ENCODE measurements at places on chromosomes 12 and 14.

GRCh38 chr12:66744461-66744860, 65.6 kb upstream of the GRIP1 start:
- DNase-seq = no peak

GRCh38 chr14:101812071-101812470, 50.6 kb downstream of the PPP2R5C start:
- no peak for DNase-seq

- no peak for DNase-seq
Measured at GRCh38 chr12:94793191-94793595, 142.8 kb upstream of the TMCC3 start.

DNA sequence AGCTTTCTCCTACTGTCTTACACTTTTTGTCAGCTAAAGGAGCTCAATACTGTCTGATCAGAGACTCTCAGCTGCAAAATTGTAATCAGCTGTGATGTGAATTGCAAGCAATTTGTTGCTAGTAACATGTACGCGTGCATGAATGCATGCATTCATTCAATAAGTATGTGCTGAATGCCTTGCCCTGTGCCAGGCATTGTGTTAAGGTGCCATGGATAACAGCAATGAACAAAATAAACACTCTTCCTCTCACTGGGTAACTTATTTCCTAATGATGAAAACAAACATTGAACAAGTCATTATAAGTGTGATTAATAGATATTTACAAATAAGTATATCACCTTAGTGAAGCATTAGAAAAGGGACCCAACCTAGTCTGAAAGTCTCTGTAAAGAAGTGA, 163.2 kb upstream of the ARID2 start:
- no peak for DNase-seq

- no peak for DNase-seq
Measured at GRCh38 chr14:24171422-24172260, at the start of gene REC8. Gene REC8, plus strand, starts transcription at chr14:24172080. Its CDS starts 473 bp downstream, at chr14:24172553.

- DNase-seq = no peak
Measured at GRCh38 chr12:123516216-123516780, 17.2 kb downstream of the RILPL1 start.

DNA sequence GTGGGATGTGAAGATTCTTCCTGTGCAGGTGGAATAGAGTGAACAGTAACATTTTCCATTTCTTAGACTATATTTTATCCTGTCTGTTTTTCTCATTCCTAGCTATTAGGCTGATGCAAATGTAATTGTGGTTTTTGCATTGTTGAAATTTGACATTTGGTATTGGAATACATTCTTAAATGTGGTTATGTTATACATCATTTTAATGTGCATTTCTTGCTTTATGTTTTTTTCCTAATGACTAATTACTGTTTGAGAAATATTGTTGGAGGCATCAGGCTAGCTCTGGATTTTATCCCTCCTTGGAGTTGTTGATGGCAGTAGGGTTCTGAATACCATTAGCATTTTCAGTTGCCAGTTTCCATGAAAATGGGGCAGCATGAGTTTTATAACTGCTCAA, 75.9 kb upstream of the GNG2 start:
- DNase-seq = no peak

DNA sequence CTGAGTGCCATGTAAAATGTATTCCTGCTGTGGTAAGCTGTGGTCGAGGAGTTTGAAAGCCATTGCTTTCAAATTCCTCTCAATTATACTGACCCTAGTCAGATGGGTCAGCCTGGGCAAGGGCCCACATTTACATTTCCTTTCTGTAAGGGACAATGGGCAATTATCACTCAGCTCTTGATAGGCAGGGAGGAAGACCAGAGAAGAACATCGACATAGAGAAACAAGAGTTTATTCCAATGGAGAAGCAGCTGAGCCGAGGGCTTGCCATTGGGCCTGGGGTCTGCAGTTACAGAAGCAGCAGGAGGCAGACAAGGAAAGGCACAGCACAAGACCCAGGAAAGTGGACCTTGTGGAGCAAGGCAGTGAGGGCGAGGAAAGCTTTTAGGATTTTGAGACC, 9.7 kb downstream of the NRIP2 start:
- no peak for DNase-seq

GRCh38 chr12:121224591-121224990, 14.7 kb downstream of the P2RX4 start:
- no peak for DNase-seq

DNA sequence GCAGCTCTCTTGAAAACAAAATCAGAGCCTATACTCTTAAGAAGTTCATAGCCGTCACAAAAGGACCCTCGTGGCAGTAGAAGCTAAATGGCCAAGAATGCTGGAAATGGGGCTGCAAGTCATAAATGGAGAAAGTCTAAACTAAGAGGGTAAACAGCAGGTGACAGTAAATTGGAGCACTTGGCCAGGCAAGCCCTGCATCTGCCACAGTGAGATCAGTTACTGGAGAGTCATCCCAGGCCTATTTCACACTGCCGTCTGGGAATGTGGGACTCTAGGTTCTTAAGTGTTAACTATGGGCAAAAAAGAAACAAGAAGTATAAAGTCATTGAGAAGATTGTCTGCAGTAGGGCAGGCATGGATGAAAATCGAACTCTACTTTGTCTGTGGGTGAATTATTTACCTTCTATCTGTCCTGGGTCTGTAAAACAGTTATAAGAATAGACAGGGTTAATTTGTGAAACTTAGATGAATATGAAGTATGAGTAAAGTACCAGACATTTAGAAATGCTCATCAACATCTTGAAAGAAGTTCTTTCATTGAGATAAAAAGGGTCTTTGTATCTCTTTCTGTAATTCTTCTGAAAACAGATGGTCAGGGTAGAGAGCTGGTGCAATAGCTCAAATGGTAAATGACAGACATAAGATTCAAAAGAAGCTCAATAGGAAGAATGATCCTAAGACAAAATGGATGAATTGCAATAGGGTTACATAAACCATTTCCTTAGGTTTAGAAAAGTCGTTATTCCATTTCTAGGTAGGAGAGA, 792.5 kb downstream of the DIO2 start:
- DNase-seq = no peak

- no peak for DNase-seq
Measured at GRCh38 chr14:51168215-51168613, 71.8 kb upstream of the TMX1 start.

DNA sequence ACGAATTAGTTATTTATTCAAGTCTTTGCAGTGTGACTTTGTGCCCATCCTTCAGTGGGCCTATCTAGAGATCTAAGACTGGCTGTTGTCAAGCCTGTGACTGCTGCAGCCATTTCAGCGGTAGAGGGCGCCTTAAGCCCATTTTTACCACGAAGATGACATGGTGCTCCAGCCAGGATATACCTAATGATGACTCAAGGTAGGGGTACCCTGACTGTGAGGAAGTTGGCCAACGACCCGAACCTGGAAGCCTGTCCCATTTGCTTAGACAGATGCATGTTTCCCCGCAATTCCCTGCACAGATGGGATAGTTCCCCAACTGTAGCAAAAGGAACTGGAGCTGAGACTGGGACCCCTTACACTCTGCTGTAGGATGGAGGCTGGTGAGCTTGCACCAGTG, 41.3 kb downstream of the RAB3IP start:
- peak; percentile 73 for DNase-seq

DNA sequence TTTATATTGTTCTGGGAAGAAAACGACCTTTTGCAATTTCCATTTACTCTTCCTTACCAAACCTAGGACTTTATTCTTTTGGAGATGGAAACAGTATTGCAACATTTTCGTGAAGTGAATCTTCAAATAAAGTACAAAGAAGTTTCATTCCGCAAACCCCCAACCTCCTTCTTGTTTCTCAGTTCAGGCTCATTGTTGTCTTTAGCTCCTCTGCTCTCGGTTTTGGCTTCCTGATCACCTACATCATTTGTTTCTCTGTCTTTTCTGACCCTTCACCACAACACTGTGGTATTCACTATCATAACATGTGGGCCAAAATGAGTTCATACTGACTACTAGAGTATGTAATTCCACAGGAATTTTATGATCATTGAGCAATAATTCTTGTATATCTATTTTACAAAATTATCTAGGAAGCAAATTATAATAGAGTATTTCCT, 266.8 kb downstream of the ADAMTS20 start:
- DNase-seq = peak; percentile 79

- DNase-seq = no peak
Measured at GRCh38 chr12:120680165-120680738, 6.7 kb upstream of the MLEC start.

- DNase-seq = no peak
Measured at GRCh38 chr12:52090291-52090690, 10.8 kb downstream of the SMIM41 start.

- DNase-seq = peak; percentile 27
Measured at GRCh38 chr12:71581206-71581605, 82.4 kb downstream of the ZFC3H1 start.

DNA sequence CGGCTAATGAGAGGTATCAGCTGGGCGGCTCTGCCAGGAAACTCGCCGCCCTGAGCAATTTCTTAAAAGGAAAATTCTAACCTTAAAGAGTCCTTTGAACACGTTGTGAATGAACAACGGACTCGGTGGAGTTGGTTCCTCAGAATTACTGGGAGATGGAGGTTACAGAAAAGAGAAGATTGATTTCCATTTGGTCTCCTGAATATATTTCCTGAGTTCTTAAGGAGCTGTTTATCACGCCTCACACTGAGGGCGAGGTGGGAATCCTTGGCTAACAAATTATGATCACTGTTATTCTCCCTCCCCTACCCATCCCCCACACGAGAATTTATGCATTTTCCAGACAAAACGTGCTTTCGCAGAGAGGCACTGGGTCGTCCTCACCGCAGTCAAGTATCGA, 194.5 kb upstream of the C14orf180 start:
- DNase-seq = no peak

DNA sequence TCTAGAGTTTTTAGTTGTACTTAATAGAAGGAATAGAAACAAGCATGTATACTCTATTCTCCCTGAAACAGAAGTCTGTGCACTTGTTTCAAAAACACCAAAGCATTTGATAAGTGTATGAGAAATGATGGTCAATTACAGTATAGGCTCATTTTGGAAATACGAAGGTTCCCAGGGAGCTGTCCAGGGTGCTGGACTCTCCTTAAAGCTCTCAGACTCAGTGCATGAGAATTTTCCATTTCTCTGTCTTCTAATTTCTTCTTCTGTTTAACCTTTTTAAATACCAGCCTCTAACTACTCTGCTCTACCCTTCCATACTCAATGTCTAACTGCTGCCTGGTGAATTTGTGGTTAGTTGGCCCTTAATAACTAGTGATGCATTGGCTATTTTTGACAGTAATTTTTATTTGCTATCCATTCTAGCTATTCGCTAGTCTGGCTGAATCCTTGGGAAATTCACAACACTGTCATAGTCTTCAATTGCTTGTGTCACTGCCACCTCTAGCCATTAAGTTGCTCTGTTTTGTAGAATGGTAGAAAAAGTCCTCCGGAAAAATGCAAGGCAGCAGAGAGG, 229.2 kb downstream of the NRXN3 start:
- DNase-seq = peak; percentile 43

- peak; percentile 70 for DNase-seq
Measured at GRCh38 chr12:8108808-8109398, 14.5 kb upstream of the CLEC4A start.

DNA sequence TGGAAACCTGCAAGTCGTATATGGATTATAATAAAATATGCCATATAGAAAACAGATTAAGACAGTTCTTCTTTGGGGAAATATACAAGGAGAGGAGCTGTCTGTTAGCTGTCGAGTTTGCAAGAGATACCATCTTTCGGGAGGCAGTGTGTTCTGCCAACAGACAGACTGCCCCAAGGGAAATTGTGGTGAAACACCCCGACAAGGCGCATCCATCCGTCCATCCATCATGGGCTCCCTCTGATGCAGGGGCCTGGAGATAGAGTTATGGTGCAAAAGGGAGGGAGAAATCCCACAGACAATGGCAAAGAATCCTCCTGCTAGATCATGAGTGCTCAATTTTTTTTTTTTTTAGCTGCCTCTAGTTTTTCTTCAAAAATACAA, 156.3 kb downstream of the DPF3 start:
- DNase-seq = no peak

- no peak for DNase-seq
Measured at GRCh38 chr14:104228221-104228620, 89.8 kb downstream of the KIF26A start.

GRCh38 chr14:65356327-65356836, 56.1 kb upstream of the FUT8 start:
- DNase-seq = peak; percentile 99

DNA sequence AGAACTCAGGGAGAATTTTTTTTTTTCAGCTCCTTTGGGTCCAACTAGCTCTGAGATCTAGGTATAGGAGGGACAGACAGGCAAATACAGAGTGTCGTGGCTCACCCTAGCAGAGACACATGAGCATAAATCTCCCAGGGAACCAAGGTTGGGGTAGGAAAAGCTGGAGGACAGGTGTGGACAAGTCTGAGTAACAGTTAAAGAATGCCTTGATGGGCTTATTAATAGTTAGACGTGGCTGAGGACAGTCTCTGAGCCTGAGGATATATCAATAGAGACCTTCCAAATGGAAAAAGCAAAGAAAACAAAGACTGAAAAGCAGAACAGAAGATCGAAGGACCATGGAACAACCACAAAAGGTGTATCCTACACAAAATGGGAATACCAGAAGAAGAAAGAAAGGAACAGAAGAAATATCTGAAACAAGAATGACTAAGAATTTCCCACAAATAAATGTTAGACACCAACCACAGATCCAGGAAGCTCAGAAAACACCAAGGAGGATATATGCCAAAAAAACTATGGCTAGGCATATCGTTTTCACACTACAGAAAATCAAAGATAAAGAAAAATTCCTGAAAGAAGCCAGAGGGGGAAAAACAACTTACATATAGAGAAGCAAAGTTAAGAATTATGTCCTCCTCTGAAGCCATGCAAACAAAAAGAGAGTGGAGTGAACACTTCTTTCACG, 80.9 kb downstream of the PTPRB start:
- peak; percentile 28 for DNase-seq

- DNase-seq = no peak
Measured at GRCh38 chr12:132610051-132610759, at the start of gene LRCOL1. Gene LRCOL1, minus strand, starts transcription at chr12:132610582. Its CDS starts 4,331 bp downstream, at chr12:132606251.

DNA sequence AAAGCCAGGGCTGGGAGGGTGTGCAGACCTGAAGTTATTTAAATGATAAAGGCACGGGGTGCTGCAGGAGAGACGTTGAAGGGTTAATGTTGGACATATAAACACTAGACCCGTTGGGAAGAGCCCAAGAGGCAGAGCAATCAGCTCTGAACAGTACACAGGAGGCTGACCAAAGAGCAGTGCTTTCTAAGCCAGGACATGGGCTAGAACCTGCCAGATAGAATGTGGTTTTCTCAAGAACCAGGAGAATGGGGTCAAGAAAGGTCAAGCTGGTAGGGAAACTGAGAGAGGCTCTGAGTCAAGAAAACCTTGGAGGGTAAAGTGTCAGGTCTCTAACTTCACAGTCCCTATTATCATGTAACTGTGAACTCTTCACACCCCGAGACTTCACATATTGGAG, 143.2 kb upstream of the EEA1 start:
- DNase-seq = no peak

- DNase-seq = no peak
Measured at GRCh38 chr12:78878459-78878858, 13.9 kb downstream of the SYT1 start.

GRCh38 chr14:59343585-59343984, 121.6 kb downstream of the GPR135 start:
- peak; percentile 41 for DNase-seq

GRCh38 chr14:76502638-76503037, 126.7 kb downstream of the ESRRB start:
- DNase-seq = no peak

GRCh38 chr12:54005853-54006558, 2.8 kb upstream of the HOXC8 start:
- peak; percentile 88 for DNase-seq

- DNase-seq = no peak
Measured at GRCh38 chr14:30134936-30135335, 207.3 kb upstream of the PRKD1 start.

Data from MCF 10A (cell line).